ENCODE measurements at places on chromosomes 2 and 18.

- no peak for DNase-seq
Measured at GRCh38 chr2:56540916-56541315, 357.1 kb downstream of the CCDC85A start.

- no peak for DNase-seq
Measured at GRCh38 chr2:70852824-70853223, 17.2 kb upstream of the CD207 start.

GRCh38 chr18:41266204-41266603 lies 688.8 kb upstream of the PIK3C3 start:
- no peak for DNase-seq

GRCh38 chr18:31983976-31984375 lies 34.6 kb upstream of the RNF125 start:
- no peak for DNase-seq

DNA sequence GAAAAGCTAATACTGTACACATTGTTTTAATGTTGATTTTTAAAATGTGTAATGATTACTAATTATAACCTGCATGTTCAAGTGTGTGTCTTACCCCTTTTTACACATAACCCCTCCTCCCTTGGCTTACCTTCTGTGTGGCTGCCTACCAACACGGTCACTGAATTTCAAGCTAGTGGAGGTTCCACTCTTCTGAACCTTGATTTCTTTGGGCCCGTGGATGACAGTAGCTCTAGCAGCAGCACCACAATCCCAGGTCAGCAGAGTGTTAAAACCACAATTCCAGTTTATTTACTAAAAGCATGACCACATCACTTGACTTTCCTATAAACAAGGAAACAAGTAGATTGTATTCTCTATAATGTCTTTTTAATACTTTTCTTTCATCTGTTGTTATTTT lies 56.9 kb downstream of the AFTPH start:
- no peak for DNase-seq

DNA sequence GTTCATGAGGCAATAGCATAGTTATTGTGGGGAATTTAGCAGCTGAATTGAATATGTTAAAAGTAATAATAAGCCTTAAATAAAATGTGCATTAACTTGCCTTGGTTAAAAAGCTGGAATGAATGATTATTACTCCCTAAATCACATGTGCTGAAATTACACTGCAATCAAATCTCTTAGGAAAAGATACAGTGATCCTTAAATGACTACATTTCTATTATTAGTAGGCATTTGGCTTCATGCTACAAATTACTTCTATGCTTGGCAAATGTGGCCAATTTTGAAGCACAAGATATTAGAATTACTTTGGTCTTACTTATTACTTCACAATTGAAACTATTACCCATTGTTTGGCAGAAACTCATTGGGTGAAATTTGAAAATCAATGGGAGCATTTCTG lies 5.4 kb downstream of the RND3 start:
- DNase-seq = no peak

DNA sequence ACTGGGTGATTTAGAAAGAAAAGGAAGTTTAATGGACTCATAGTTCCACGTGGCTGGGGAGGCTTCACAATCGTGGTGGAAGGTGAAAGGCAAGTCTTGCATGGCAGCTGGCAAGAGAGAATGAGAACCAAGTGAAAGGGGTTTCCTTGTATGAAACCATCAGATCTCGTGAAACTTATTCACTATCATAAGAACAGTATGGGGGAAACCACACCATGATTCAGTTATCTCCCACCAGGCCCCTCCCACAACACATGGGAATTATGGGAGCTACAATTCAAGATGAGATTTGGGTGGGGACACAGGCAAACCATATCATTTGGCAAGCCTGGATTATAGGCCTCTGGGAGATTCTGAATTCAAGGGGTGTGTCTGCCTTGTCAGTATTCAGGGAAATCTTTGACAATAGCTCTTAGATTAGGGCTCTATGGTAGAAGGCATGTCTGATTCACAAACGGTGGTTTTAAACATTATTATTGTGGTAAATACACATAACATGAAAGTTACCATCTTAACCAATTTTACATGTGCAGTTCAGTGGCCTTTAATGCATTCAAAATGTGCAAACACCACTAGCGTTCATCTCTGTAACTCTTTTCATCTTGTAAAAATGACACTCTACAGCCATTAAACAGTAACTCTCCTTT lies 15.3 kb upstream of the PLB1 start:
- no peak for DNase-seq

GRCh38 chr2:61177727-61178549 lies 15.9 kb downstream of the C2orf74 start:
- DNase-seq = no peak

GRCh38 chr2:200741468-200742202 lies 70.1 kb upstream of the BZW1 start:
- no peak for DNase-seq

DNA sequence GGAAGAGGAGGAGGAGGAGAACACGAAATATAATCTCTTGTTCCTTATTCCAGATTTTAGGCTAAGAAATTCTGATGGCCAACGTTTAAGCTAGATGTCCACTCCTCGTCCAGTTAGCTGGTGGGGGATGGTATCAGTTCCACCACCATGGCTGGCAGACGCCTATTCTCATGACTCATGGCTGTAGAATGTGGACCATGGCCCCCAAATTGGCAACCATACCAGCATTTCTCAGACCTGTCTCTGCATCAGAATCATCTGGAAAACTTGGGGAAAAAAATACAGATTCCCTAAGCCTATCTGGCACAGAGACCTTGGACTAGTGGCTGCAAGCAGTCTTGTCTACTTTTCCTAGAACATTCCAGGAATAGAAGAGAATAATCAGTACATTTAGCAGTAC lies 267.7 kb upstream of the SIX2 start:
- no peak for DNase-seq

- no peak for DNase-seq
Measured at GRCh38 chr2:154439156-154439555, 259.3 kb upstream of the KCNJ3 start.

DNA sequence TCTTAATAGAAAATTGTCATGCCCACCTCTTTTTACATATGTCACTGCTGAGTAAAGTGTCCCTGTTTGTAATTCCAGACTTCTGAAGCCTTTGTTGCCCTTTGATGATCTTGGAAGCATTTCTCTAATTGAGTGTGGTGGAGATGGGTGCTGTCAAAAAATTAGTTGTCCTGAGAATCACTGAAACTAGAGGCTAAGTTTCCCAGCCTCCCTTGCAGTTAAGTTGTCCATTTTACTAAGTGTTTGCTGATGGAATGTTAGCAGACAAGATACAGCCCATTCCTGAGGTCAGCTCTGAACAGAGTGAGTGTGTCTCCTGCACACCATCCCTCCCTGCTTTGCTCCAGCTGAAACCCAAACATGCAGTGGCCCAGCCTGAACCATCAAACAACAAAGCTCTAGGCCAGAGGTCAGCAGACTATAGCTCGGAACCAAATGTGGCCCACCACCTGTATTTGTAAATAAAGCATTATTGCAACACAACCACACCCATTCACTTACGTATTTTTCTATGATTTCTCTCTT lies 28.1 kb upstream of the TMEM177 start:
- DNase-seq = no peak

DNA sequence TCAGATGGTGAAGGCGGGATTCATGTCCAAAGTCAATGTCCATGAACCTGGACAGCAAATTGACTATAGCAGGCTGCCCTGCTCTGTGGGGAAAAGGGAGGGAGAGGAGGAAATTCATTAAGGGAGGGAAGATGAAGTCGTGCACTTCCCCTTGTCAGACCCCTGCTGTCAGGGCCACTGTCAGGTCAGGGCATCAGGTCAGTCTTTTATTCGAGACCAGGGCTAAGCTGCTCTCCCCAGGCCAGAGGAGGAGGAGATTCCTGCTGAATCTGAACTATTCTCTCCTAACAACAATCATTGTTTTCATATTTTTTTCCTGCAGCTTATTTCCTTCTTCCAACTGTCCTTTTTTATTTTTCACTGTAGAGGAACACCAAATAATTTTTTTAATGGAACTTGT lies 17.2 kb downstream of the CNDP1 start:
- no peak for DNase-seq

- no peak for DNase-seq
Measured at GRCh38 chr2:32680942-32681341, 53.1 kb downstream of the TTC27 start.

GRCh38 chr2:28670856-28671255 lies 80.8 kb upstream of the PPP1CB start:
- no peak for DNase-seq

- DNase-seq = no peak
Measured at GRCh38 chr2:74252036-74252435, 53.6 kb downstream of the MTHFD2 start.

DNA sequence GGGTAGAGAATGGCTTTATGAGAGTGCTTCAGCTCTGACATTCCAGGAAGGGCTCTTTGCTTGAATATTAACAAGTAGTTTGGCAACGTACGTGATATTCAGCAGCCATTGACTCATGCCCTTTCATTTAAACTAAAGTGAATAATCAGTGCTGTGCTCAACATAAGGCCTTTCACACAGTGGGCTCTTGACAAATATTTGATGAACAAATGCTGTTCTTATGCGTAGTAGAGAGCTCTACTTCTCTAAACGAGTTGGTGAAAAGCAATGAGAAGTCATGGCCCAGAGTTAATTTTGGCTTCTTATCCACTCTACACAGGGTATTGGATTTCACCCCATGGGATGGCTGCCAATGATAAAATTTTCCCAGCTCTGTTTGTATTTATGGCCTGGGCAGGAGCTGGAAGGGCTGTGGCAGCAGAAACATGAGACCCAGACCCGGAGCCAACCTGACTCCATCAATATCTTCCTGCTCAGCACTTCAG lies 338.9 kb downstream of the CCDC85A start:
- DNase-seq = peak; percentile 19

- no peak for DNase-seq
Measured at GRCh38 chr2:78601113-78601512, 424.4 kb upstream of the REG3G start.

GRCh38 chr2:222919841-222920526 lies 59.1 kb downstream of the ACSL3 start:
- DNase-seq = no peak

- DNase-seq = no peak
Measured at GRCh38 chr18:6119761-6120160, 224.4 kb upstream of the TMEM200C start.

- no peak for DNase-seq
Measured at GRCh38 chr18:23291456-23292205, 156.3 kb downstream of the CABLES1 start.

GRCh38 chr2:102176172-102176571 lies 10.7 kb upstream of the IL1RL2 start:
- DNase-seq = no peak

GRCh38 chr2:241355983-241356870 lies at the start of gene FARP2:
FARP2 (plus strand) TSS chr2:241356285; CDS start chr2:241373108, 16,823 bp downstream.
- DNase-seq = peak; percentile 91

DNA sequence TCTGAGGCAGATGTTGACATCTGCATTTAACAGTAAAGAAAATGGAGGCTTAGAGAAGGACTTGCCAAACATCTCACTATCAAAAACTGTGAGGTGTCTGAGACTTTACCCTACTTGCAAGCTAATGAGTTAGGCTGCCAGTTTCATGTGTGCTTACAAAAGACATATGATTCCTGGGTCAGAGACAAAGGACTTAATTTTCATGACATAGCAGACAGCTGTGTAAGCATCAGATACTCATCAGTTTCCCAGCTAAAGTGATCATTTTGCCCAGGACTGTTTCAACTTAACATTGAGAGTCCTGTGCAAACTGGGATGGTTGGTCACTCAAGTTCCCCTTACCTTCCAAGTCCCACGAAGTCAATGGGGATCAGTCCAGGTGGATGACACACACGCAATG lies 18.9 kb upstream of the DAPL1 start:
- no peak for DNase-seq

- DNase-seq = no peak
Measured at GRCh38 chr18:27227721-27228120, 42.6 kb upstream of the CHST9 start.

Measured in NCI-H2081 treated with DMSO at 0.1 percent for 48 hours (cell line).